ENCODE measurements at places on chromosomes 4 and X. TPM values are rescaled to one million over a fixed set of nuclear protein-coding genes. Genes with fewer than 3 reads are reported as not detected.

The ATOH1 gene
- not detected for total RNA-seq

The EBP gene
- 19.4 TPM for total RNA-seq

The LNX1 gene
- total RNA-seq, result 9.1 TPM

The VMA21 gene
- total RNA-seq, result 40.0 TPM

The SLITRK4 gene
- total RNA-seq, result 2.0 TPM

The C4orf54 gene
- total RNA-seq, result not detected
